Trophoblast cell (in vitro differentiated cells and primary cell): ENCODE measurements at places on chromosomes 6 and 20.
A peak's percentile ranks its signal among the peaks of the same experiment; 100 is the strongest.

DNA sequence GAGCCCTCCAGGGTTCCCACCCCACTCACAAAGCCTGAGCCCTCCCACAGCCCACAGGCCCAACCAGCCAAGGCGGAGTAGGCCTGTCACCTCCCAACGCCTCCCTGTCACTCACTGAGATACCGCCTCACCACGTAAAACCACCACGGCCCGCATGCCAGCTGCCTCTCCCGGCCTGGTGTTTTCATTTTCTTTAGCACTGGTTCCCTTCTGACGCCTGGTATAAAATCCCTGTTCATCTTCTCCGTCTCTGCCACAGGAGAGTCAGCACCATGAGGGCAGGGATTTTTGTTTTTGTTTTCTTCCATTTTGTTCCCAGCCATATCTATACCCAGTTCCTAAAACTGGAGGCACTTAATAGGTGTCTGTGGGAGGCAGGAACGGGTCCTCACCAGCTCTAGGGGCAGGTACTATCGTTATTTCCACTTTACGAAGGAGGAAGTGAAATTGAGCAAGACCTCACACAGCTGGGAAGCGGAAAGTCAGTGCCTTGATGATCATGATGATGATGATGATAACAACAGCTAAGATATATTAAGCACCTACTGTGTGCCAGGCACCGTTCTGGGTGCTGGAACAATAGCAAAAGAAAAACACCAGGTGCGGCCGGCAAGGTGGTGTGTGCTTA lies 58.6 kb downstream of the SNAI1 start:
- H3K27ac ChIP-seq = peak overlapping the region; percentile 98
- peak; percentile 91 for DNase-seq
- H3K4me3 ChIP-seq = no peak overlapping the region
- peaks cover 45% of the 10 kb centered on the region for H3K4me1 ChIP-seq
- H3K27me3 ChIP-seq = no peaks in the 10 kb centered on the region
- H3K36me3 ChIP-seq = no peaks in the 10 kb centered on the region

- H3K36me3 ChIP-seq = no peaks in the 10 kb centered on the region
- H3K27me3 ChIP-seq = no peaks in the 10 kb centered on the region
- no peak overlapping the region for H3K4me3 ChIP-seq
- H3K27ac ChIP-seq = no peak overlapping the region
- no peaks in the 10 kb centered on the region for H3K4me1 ChIP-seq
These were observed 8.4 kb downstream of the ENTPD6 start for GRCh38 chr20:25203871-25204320.

DNA sequence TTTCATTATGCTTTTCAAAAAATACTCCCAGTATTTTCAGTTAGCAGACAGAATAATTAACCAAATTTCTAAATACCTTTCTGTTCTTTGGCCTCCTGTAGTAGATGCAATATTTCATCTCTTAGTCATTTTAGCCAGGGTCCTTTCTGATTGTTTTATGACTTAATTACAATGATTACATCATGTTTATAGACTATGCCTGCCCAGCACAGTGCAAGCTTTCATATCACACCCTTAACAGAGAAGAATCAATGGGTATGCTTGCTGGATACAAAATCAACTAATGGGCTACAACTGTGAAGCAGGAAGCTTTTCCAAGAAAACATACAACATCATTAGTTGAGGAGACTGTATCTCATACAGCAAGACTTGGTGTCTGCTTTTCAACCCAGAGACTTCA lies 119.8 kb upstream of the NRSN1 start:
- no peaks in the 10 kb centered on the region for H3K36me3 ChIP-seq
- no peak overlapping the region for H3K27ac ChIP-seq
- H3K4me3 ChIP-seq = no peak overlapping the region
- DNase-seq = no peak

DNA sequence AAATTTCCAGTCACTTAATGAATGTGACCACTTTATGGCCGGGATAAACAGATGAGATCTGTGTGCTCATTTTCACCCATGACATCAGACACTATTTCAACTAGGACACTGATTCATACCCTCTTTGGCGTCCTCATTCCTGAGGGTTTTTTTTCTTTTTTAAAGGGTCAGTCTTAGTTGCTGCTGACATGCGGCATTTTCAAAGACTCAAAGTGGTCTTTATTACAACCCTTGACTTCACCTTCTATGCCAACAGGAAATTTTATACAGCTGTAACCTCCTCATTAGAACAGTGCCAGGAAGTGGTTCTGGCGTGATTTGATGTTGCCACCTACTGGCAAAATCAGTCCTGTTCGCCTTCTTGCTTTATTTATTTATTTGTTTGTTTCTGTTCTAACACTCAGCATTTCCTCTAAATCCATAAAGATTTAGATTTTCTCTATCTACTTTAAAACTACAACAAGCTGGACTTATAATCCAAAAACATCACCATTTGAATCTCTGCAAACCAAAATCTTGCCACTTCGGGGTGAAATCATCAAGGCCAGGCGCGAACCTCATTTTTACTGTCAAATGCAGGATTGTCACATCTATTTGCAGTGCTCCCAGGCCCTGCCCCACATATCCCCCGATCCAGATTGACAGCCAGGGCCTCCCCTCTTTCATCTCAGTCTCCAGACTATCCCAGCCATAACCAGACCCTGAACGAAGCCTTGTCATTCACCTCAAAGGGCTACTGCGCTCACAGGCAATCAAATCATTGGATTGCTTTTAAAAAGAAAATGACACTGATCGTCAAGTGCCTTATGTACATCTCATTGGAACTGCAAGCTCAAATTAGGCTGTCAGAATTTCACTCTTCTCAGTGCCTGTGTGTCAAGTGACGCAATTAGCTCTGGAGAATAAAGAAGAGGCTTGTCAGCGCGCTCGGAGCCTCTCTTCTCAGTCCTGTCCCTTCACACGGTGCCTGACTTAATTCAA lies 77.5 kb downstream of the C6orf118 start:
- no peaks in the 10 kb centered on the region for H3K4me1 ChIP-seq
- H3K4me3 ChIP-seq = no peak overlapping the region
- H3K36me3 ChIP-seq = no peaks in the 10 kb centered on the region
- H3K27me3 ChIP-seq = no peaks in the 10 kb centered on the region

GRCh38 chr20:46937157-46937523 lies 42.5 kb downstream of the EYA2 start:
- peaks cover 2% of the 10 kb centered on the region for H3K4me1 ChIP-seq
- no peaks in the 10 kb centered on the region for H3K36me3 ChIP-seq
- no peak overlapping the region for H3K27ac ChIP-seq
- no peak for DNase-seq
- H3K4me3 ChIP-seq = no peak overlapping the region
- no peaks in the 10 kb centered on the region for H3K27me3 ChIP-seq

GRCh38 chr6:103177791-103178190 lies 1681.9 kb downstream of the HACE1 start:
- no peaks in the 10 kb centered on the region for H3K36me3 ChIP-seq
- H3K4me1 ChIP-seq = no peaks in the 10 kb centered on the region
- H3K4me3 ChIP-seq = no peak overlapping the region
- no peak overlapping the region for H3K27ac ChIP-seq
- no peaks in the 10 kb centered on the region for H3K27me3 ChIP-seq

- no peaks in the 10 kb centered on the region for H3K27me3 ChIP-seq
- no peaks in the 10 kb centered on the region for H3K36me3 ChIP-seq
- H3K4me1 ChIP-seq = no peaks in the 10 kb centered on the region
- no peak overlapping the region for H3K4me3 ChIP-seq
These were observed 15.4 kb downstream of the RAMACL start for GRCh38 chr6:166570929-166571713.

DNA sequence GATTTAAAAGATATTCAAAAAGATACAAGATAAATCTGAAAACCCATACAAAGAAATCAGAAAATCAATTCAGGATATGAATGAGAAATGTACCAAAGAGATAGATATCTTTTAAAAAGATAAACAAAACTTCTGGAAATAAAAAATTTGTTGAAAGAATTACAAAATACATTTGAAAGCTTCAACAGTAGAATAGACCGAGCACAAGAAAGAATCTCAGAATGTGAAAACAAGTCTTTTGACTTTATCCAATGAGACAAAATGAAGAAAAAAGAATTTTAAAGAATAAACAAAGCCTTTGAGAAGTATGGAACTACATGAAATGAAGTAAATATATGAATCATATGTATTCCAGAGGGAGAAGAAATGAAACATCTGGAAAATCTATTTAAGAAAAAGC lies 1011.0 kb downstream of the EYS start:
- H3K4me1 ChIP-seq = peaks cover 4% of the 10 kb centered on the region
- H3K27ac ChIP-seq = no peak overlapping the region
- no peaks in the 10 kb centered on the region for H3K36me3 ChIP-seq
- no peaks in the 10 kb centered on the region for H3K27me3 ChIP-seq
- DNase-seq = no peak

DNA sequence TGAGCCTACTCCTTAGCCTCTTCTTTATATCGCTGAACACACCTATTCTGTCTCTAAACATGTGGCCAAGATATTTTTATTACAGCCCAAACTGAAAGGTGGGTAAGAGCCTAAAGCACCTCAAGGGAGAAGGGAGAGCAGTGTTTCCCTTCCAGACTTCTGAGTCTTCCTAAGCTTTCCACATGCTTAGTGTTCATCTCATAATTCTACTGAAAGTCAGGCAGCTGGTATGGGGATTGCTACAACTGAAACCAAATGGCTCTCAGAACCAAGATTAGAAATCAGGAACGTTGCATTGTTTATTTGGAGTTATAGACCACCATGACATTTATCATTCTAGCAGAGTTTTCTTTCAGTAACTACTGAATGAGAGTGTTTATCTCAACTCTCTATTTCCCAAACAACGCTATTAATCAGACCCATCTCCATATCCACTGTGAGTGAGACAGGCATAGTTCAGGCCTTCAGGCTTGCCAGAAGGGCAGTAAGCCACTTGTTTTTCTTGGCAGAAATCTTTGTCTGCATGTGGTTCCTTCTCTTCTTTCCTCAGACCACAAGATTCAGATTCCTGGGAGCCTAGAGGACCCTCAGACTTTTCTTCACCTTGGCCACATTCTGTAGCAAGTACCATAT lies 22.8 kb downstream of the VGLL2 start:
- no peaks in the 10 kb centered on the region for H3K36me3 ChIP-seq
- H3K4me3 ChIP-seq = no peak overlapping the region
- DNase-seq = no peak

GRCh38 chr6:7021301-7021700 lies 86.5 kb upstream of the RREB1 start:
- H3K4me1 ChIP-seq = peaks cover 2% of the 10 kb centered on the region
- H3K27ac ChIP-seq = no peak overlapping the region
- H3K4me3 ChIP-seq = no peak overlapping the region
- no peaks in the 10 kb centered on the region for H3K27me3 ChIP-seq
- H3K36me3 ChIP-seq = no peaks in the 10 kb centered on the region

- H3K36me3 ChIP-seq = no peaks in the 10 kb centered on the region
- no peak overlapping the region for H3K4me3 ChIP-seq
- no peak overlapping the region for H3K27ac ChIP-seq
- H3K27me3 ChIP-seq = no peaks in the 10 kb centered on the region
- peak; percentile 40 for DNase-seq
These were observed 77.1 kb upstream of the MAN1A1 start for GRCh38 chr6:119426619-119427018.

- no peak overlapping the region for H3K27ac ChIP-seq
- H3K4me3 ChIP-seq = no peak overlapping the region
- H3K36me3 ChIP-seq = no peaks in the 10 kb centered on the region
- H3K4me1 ChIP-seq = no peaks in the 10 kb centered on the region
- H3K27me3 ChIP-seq = no peaks in the 10 kb centered on the region
- no peak for DNase-seq
These were observed 11.8 kb downstream of the CLVS2 start for GRCh38 chr6:123007885-123008284.

GRCh38 chr6:9523462-9523861 lies 891.4 kb downstream of the TFAP2A start:
- DNase-seq = peak; percentile 80
- peak overlapping the region; percentile 17 for H3K27ac ChIP-seq
- H3K36me3 ChIP-seq = no peaks in the 10 kb centered on the region

DNA sequence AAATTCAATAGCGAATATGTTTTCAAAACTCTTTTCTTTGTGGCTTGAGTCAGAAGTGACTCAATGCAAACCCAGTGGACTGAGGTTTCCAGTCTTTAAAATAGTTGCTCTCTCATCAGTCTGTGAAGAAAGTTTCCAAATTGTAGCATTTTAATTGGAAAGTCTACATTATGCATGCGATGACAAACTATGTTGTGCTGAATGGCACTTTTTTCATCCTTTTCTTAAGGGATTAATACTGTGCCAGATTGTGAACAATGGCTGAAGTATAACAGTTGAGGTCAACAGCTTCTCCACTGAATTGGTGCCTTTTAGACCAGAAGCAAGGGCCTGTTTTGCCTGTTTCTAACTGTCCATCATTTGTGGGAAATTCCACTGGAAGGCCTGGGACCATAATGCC lies 377.1 kb downstream of the BTBD9 start:
- H3K4me1 ChIP-seq = peaks cover 9% of the 10 kb centered on the region
- no peak overlapping the region for H3K4me3 ChIP-seq
- no peaks in the 10 kb centered on the region for H3K36me3 ChIP-seq
- peak overlapping the region; percentile 82 for H3K27ac ChIP-seq
- DNase-seq = no peak

GRCh38 chr6:38272222-38272621 lies 367.5 kb downstream of the BTBD9 start:
- H3K4me1 ChIP-seq = peaks cover 6% of the 10 kb centered on the region
- DNase-seq = no peak
- H3K27me3 ChIP-seq = no peaks in the 10 kb centered on the region
- H3K4me3 ChIP-seq = no peak overlapping the region

- H3K36me3 ChIP-seq = peaks cover 6% of the 10 kb centered on the region
- no peaks in the 10 kb centered on the region for H3K27me3 ChIP-seq
- no peak overlapping the region for H3K27ac ChIP-seq
- H3K4me3 ChIP-seq = no peak overlapping the region
- DNase-seq = no peak
- no peaks in the 10 kb centered on the region for H3K4me1 ChIP-seq
These were observed 119.0 kb downstream of the ADGRG6 start for GRCh38 chr6:142420802-142421201.

DNA sequence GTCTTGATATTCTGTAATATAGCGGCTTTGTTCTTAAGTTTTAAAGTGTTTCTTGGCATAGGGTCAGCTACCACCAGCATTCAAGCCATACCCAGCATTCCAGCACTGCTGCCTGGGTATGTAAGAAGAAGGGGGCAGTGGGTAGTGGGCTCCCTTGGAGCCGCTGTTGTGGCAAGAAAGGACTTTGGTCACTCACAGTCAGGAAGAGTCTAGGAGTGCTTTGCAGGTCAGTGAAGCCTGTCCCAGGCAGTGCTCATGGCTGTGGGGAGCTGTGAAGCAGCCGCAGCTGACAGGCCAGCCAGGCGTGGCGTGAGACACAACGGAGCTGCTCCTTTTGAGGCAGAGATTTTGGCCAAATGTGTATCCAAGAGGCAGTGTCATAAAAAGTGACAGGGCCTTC lies 512.0 kb downstream of the CDKAL1 start:
- no peaks in the 10 kb centered on the region for H3K36me3 ChIP-seq
- DNase-seq = no peak
- no peak overlapping the region for H3K27ac ChIP-seq
- H3K27me3 ChIP-seq = no peaks in the 10 kb centered on the region
- no peaks in the 10 kb centered on the region for H3K4me1 ChIP-seq
- no peak overlapping the region for H3K4me3 ChIP-seq

DNA sequence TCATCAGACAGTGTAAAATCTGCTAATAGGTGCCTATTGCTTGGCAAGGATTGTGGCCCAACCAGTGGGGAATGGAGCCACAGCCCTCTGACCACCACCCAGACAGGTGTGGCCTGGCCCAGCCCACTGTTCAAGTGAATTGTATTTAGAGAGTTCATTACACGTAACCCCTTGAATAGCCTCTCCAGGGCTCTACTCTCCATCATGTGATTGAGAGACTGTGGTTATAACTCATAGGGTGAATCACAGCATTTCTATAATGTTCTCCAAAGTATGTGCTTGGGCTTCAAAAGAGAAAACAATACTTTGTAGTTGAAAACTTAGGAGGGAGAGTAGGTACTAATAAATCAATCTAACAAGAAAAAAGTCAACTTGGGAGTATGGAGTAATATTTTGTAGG lies 38.4 kb downstream of the ALDH8A1 start:
- H3K36me3 ChIP-seq = no peaks in the 10 kb centered on the region
- no peak for DNase-seq
- peaks cover 3% of the 10 kb centered on the region for H3K4me1 ChIP-seq
- no peak overlapping the region for H3K4me3 ChIP-seq
